ENCODE measurements at places on chromosomes 1 and 21.
A peak's percentile ranks its signal among the peaks of the same experiment; 100 is the strongest.

GRCh38 chr1:27690183-27690582 is 18.2 kb upstream of the IFI6 start:
- no peak for DNase-seq

DNA sequence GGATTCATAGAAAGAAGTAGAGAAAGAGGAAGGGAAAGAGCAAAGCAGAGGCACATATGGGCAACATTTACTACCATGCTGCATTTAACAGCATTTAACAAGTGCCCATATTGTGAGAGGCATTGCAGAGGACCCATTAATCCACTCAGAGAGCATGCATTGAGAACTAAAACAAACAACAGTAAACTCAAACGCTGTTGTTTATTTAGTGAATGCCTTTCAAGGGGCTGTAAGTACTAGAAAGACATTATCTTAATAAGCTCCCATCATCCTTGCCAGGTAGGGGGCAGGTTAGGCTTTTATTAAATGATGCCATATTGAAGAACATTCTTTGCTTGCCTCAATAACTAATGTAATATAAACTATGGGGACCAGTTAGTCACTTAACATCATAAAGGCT is 254.3 kb upstream of the DAB1 start:
- DNase-seq: no peak

DNA sequence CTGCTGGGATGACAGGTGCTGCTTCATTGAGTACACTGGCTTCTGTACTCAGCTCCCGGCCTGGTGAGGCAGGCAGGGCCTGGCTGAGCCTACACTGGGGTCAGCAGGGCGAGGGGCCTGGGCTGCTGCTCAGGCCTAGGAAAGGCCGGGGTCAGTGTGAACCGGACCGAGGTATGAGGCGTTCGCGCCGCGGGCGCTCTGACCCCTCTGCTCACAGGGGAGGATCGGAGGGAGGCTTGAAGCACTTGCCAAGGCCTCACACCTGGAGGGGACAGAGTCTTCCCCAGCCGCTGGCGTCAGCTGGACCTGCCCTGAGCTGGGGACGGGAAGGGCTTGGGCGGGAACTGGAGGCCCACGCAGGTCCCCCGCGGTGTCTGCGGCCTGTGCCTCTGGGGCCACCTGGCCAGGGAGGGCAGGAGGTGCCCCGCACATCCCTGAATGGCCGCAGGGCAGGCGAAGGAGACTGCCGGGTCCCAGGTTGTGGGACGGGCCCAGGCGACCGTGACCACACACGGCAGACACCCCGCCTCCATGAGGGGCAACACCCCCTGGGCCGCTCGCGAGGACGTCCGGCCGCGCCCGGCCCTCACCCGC is 466 bp downstream of the PEX10 start:
- no peak for DNase-seq

DNA sequence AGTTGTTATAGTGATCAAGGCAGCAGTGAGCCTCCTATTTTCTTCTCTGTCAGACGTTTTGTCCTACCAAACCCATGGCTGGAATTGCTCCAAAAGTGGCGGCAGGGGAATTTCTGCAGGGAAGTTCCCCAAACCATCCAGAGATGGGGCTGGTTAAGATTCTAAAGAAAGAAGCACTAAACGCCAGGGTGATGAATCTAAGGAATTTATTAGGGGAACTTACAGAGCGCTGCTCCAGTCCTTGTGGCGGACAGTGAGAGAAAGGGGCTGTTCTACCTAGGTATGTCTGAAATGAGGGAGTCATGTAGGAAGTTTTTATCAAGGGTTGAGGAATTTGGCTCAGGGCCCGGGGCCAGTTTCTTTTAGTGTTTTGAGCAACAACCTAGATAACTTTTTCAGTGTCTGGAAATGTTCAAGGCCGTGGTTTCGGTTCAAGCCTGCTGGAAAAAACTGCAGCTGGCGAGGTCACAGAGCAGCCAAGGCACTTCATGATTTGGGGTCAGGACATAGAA is 222.4 kb upstream of the B3GALT2 start:
- peak; percentile 74 for DNase-seq

GRCh38 chr1:36591278-36591677 is 108.6 kb upstream of the CSF3R start:
- DNase-seq: no peak

- no peak for DNase-seq
Measured at GRCh38 chr1:179230251-179230650, 774 bp upstream of the ABL2 start.

DNA sequence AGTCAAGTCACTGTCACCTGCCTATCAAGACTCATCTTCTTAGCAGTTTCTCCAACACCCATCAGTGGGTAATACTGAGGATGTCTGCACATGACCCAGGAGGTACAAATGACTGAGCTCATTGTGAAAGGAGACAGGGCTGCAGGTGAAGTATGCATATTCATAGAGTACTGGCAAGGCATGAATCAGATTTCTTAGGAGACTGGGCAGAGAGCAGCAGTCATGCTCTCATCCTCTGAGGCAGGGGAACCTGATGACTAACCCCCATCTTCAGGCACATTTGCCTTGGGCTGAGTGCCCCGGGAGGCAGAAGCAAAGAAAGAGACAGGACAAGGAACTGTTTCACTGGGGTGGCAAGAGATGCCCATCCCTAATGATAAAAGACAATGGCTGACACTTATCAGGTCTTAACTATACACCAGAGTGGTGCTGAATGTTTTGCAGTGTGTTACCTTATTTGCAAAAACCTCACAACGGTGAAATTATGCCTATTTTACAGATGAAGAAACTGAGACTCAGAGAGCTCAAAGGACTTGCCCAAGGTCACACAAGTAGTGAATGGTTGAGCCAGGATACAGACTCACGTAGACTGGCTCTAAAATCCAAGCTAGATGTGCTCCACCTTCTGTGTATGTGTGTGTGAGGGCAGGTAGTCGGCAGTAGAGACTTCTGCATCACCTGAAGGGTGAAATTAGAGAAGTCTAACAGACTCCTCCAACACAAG is 9.2 kb upstream of the GRHL3 start:
- no peak for DNase-seq

DNA sequence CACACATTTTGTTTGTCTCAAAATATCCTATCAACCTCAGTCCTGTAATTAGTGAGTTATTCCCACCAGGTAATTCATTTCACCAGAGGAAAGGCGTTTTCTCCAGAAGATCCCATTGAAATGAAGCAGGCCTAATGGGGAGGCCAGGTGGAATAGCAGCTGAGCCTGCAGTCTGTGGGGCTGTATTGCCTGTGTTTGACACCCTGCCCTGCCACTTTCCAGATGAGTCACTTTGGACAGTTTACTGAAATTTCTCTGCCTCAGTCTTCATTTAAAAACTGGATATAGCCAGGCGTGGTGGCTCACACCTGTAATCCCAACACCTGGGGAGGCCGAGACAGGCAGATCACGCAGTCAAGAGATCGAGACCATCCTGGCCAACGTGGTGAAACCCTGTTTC is 78.1 kb upstream of the PPP2R5A start:
- no peak for DNase-seq

DNA sequence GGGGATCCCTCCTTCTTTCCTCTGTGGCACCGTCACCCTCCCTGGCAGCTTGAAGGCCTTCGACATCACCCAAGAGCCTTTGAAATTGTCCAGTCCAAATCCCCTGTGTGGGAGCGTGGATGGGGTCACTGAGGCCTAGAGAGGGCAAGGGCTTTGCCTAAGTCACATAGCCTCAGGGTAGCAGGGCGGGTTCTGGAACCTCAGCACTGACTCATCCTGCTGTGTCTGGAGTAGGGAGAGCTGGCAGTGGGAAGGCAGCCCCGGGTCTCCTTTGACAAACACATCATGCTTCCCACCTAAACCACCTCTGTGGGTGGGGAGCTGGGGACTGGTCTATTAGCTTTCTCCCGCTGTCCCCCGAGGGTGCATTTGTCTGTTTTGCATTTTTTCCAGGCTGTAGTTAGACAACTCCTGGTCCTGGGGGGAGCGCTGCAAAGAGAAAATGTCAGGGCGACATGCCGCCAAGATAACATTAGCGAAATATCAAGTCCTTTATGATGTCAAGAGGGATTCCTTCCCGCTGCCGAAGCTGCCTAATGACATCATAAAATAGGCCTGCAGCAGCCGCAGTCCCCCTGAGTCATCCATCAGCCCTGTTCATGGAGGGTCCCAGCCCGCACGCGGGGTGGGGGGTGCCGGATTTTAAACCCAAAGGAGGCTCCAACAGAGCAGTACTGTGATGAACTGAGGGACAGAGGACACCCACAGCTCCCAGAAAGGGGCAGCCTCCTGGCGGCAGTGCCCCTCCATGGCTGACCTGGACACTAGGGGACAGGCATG is 77.0 kb upstream of the POU3F1 start:
- no peak for DNase-seq

DNA sequence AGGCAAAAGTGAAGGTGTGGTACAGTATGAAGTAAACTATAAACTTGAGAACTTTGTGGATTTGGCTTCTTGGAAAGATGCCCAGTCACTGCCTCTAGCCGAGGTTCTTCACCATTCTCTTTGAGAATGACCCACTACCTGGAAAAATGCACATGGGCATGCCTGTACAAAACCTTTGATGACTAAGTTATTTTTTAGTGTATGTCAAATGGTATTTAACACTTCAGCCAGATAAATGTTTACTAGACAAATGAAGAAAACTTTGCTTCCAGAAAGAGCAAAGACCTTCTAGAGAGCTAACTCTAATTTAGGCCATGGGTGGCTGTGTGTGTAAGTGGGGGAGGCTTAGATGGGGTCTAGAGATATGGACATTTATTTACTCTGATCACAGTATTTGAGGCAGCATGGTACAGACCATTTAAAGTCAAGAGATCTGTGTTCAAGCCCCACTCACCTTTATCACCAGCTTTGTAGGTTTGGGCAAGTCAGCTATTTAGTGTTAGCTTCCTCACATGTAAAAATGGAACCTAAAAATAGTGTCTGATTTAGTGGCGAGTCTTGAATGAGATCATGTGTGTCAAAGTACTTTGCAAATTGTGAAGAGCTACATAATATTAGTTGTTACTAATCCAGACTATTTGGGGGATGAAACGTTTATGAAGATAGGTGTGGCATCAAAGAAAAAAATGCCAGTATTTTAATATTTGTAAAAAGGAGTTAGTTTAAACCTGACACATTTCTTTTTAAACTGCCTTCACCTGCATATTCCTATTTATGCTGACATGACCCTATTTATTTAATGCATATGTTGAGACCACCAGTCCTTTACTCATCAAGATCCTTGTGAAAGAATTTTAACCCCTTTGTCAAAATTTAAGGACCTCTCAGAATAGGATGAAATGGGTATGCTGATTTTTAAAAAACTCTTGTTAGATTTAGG is 20.2 kb downstream of the NFYC start:
- no peak for DNase-seq

DNA sequence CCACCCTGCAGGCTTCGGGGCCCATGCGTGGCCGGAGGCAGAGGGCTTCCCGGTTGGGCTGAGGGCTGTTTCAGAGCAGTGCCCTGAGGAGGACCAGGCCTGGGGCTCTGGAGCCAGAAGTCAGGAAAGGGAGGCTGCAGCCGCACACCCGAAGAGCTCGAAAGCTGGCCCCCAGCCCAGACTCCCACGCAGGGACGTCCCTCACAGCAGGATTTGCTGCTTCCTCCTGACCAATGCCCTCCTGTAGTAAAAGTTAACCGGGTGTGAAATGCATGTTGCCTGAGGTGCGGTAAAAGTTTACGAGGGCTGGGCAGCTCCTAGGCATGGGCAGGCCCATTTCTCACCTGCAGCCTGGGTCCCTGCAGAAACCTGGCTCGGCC is 101.5 kb upstream of the ARHGEF16 start:
- no peak for DNase-seq

DNA sequence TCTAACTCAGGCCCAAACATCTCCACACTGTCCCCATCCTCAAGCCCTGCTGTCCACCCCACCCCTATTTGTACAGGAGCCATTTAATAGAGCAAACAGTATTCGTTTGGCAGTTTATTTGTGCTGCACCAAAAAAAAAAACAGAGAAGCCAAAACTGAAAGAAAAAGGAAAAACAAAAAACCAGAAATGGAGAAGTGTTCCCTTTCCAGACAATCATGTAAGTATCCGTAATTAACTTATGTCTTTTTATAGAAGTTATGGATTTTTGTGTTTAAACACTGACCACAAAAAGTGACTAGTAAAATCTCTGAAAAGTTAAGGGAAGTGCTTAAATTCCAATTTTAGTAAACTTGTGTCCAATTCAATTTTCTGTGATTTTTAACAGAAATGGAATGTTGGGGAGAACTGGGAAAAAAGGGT is 40.4 kb upstream of the ZBTB18 start:
- no peak for DNase-seq

DNA sequence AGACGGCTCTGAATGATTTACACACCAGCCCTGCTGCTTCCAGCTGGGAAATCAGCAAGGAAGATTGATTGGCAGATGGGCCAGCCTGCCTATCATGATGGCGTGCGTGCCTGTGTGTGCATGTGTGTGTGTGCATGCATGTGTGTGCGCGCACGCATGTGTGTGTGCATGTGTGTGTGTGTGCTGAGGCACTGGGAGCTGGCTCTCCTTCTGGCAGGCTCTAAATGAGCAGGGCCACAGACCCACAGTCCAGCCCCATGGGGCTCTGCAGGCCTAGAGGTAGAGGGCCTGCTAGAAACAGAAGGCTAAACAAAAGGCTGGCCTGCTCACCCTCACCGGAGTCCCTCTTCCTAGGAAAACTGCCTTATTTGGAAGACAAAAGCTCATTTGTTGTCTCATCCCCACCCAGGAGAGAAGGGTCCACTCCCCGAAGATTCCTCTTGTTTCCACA is 6.0 kb downstream of the KLHDC8A start:
- no peak for DNase-seq

GRCh38 chr1:239956263-239956662 is 135.4 kb upstream of the FMN2 start:
- DNase-seq: no peak

DNA sequence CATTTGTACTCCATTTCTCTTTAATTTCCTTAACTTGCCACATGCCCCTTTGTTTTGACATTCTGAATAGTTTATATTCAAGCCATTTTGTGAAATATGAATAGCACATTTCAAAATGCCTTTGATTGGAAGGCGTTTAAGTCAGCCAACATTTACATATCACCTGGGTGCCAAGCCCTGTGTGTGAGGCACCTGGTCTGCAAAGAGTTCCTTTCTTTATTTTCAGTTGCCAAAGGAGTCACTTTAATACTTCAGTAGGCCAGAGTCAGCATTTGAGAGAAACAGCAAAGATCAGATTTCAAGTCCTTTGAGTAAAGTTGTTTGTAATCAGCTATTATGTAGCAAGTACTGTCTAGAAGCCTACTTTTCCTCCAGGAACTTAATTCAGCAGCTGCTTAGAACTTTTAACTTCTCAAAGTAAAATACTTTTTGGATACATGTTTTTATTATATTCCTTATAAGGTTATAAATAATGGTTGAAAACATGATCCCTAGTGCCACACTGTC is 70.8 kb downstream of the DTL start:
- no peak for DNase-seq

GRCh38 chr1:66012106-66012784 is 219.6 kb downstream of the PDE4B start:
- peak; percentile 21 for DNase-seq

Data from AG09309 (cell line).